LHCN-M2 (cell line): ENCODE measurements at places on chromosomes 7 and 10. TPM values are rescaled to one million over a fixed set of nuclear protein-coding genes. Genes with fewer than 3 reads are reported as not detected.

- no peak for DNase-seq
Observed at GRCh38 chr10:119494236-119495020, 48.1 kb downstream of the RGS10 start.

- DNase-seq: no peak
Observed at GRCh38 chr7:6268907-6269306, 3.5 kb downstream of the CYTH3 start.

DNA sequence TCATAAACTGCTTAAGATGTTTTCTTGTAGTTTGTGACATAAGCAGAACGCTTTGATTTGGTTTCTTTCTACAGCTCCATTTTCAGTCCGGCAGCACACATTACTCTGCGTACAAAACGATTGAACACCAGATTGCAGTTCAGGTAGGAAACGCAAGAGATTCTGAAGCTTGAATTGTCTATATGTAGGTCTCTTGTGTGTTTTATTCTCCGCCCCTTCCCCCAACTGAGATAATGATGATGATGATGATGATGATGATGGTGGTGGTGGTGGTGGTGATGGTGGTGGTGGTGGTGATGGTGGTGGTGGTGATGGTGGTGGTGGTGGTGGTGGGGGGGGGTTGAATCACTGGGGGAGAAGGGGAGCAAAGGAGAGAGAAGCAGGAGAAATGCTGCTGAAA lies 14.4 kb downstream of the TCF7L2 start:
- DNase-seq: no peak

DNA sequence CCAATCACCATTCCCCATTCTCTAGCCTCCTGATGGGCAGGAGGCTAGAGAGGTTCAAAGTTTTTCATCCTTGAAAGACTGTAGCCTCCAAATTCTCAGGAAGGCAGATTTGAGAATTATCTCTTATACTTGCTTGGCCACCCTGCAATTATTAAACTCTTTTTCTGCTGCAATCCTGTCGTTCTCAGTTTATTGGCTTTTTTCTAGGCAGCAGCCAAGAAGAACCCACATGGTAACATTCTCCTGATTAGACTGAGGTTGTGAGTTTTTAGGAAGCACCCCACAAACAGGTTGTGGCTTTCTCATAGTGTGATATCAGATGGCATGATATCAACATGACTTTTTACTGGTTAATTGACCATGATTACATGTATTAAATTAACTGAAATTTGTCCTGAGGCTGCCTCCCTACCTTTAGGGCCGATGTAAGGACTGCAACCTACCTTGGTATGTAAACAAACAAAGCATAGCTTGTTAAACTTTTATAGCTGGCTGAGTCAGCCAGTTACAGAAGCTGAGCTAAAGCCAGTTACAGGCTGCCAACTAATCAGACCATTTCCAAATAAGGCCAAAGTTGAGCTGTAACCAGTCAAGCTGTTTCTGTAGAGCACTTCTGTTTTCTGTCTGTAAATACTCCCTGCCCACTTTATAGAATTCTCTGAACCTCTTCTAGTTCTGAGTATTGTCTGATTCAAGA lies 3.2 kb upstream of the ZNF248 start:
- DNase-seq: peak; percentile 36

DNA sequence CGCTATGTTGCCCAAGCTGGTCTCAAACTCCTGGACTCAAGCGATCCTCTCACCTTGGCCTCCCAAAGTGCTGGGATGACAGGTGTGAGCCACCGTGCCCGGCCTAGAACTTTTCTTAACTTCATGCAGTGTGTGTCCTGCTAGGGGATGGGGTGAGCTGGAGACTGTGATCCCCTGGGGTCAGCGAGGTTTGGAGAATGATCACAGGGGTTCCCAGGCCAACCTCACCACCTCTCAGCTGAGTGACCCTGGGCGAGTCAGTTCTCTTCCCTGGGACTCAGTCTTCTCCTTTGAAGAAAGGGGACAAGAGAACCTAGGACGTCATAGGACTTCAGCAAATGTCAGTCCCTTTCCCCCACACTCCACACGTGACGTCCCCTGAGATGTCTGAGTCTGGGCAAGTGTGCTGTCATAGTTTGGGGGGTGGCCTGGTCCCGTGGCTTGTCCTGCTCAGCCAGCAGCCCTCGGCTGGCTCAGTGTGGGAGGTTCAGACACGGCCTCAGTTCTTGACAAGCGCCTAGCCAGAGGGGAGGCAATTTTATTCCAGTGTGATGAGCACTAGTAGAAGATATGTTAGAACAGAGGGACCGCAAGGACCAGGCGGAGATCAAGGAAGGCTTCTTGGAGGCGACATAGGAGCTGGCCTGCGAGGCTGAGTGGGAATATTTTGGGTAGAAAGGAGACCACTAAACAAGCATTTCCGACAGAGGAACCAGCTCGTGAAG lies 43.3 kb upstream of the ELN start:
- no peak for DNase-seq

DNA sequence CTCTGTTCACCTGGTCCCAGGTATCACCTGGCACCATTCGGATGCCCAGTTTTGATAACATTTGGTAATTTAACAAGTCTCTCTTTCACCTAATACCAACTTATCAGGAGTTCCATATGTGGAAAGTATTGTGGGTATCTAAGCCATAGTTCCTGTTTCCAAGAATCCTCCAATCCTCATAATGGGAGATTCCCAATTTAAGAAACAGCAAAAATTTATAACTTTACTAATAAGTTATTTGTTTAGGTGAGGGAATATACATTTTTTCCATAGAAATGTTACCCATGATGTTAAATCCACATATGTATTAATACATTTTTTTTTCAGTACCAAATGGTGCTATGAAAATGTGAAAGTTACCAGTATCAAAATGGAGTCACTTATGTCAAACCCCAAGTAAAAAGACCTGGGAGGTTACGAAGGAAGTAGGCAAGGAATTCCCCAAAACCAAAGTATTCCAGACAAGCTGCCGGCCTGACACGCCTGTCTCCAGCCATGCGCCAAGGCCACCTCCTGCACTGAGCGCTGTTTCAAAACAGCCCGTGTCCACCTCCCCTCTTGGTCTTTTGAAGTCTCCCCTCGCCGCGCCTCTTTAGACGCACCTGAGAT lies 44.8 kb downstream of the PRKCQ start:
- DNase-seq: no peak

DNA sequence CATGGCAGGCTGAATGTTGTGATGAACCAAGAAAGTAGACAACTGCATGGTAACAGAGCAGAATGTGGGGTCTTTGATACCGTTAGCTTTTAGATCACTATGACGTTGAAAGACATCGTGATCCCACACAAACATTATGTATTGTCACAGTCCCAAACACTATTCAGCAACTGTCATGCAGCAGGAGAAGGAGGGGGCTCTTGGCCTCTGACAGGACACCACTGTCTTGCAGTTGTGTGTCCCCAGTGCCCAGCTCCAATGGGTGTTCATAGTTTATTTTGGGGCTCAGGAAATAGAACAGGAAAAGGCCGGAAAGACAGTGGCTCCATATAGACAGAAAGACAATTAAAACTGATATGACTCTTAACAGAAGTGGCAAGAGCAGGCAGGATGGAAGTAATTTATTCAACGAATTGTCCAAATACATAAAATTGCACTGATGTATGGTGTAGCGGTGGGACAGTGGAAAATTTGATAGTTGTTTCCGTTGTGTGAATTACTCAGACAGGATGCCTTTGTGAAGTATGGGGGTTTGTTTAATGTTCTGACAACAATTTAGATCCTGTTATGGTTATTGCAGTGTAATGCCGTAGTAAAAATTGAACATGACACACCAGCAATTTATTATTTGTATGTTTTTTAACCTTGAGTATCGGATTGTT lies 292.0 kb downstream of the LRMDA start:
- DNase-seq: no peak

- DNase-seq: no peak
Observed at GRCh38 chr7:139918480-139918879, 89.4 kb downstream of the TBXAS1 start.

- no peak for DNase-seq
Observed at GRCh38 chr7:121397822-121398221, 1.7 kb upstream of the FAM3C start.

GRCh38 chr10:57628592-57629284 lies 639.0 kb downstream of the IPMK start:
- no peak for DNase-seq

DNA sequence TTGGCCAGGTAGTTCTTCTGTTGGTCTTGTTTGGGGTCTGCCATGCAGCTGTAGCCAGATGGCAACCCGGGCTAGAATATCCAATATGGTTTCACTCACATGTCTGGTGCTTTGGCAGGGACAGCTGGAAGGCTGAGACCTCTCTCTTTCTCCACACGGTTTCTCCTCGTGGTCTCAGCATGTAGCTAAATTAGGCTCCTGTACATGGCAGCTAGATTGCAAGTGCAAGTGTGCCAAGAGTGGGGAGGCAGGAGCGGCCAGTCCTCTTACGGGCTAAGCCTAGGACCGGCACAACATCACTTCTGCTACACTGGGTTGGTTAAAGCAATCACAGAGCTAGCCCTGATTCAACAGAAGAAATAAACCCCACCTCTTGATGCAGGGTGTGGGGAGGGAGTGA lies 9.3 kb upstream of the PDE1C start:
- no peak for DNase-seq

GRCh38 chr7:4561795-4562194 lies 120.3 kb upstream of the FOXK1 start:
- DNase-seq: peak; percentile 5

OR2A1 gene
- not detected in 2 replicates for total RNA-seq
